B cell (primary cell): ENCODE measurements at places on chromosomes 11 and 22.

DNA sequence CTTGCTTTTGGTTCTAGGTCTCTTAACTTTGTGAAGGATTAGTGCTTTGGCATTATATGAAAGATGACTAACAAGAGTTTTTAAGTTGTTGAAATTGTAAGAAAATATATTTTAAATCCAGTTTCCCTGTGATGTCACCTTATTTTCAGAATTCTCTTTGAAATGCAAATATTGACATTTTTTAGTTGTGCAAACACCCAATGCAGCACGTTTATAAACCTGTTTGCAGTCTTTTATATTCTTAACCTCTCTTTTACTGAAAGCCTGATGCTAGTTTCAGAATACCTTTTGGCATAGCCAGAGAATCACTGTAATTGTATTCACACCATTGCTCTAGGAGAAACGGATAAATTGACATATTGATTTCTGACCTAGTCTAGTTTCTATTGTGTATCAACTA lies 42.8 kb upstream of the SLC37A2 start:
- no peak for DNase-seq

DNA sequence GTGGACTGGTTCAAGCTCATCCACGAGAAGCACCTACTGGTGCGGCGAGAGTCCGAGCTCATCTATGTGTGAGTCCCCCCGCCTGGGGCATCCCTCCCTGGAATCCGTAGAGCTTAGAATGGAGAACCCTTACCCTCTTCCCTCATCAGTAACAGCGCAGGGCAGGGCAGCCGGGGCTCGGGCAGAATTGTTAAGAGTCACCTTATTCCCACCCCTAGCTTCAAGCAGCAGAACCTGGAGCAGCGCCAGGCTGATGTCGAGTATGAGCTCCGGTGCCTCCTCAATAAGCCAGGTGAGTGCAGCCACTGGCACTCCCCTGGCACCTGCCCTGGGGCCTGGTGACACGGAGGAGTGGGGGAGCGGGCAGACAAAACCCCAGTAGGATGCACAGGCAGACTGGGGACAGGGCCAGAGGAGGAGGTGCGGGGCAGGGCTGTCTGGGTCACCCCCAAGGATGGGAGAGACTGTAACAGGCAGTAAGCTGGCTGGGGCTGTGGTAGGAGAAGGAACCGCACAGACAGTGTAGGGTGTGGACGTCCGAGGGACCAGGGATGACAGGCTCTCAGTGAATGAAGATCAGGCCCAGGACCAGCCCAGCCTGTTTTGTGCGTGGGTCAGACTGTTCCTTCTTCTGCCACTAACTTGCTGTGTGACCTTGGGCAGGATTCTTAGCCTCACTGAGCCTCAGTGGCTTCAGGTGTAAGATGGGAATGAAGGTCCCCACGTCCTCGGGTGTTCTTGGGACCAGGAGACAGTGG lies 20.4 kb downstream of the C22orf23 start:
- DNase-seq, result no peak

DNA sequence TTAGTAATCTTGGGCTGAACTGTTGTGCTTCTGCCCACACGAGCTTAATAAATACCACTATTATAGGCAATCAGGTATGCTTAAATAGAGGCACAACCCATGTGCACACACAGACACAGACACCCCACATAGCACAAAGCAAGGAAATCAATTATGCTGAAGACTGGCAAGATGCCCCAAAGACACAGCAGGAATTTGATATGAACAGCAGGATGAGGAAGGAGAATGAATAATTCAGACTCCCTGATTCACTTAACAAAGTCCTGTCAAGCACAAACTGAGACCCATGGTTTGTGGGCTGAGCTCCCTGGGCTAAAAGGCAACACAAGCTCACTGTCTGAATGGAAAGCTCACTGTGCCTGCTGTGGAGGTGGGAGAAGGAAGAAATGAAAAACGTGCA lies 42.5 kb downstream of the RBFOX2 start:
- DNase-seq, result no peak

DNA sequence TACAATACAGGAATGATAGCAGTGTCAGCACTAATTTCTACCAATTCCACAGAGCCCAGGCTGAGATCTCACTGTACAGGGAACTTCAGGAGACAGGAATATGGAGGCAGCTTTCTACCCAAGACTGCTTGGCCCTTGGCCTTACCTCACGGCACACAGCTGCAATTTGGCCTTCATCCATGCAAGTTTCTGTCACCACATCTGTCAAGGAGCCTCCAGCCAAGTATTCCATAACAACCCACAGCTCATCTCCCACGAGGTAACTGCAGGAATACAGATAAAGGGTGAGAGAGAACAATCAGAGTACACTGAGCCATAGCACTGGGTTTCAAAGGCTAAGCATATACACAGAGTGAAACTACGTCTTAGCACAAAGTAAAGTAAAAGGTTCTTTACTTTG lies 39.0 kb upstream of the GDPD4 start:
- no peak for DNase-seq

- DNase-seq, result no peak
These were observed 111.8 kb upstream of the MTMR2 start for GRCh38 chr11:96035740-96036078.

GRCh38 chr11:117898059-117898458 lies 21.6 kb upstream of the FXYD6 start:
- DNase-seq, result no peak

- no peak for DNase-seq
These were observed 3.6 kb downstream of the ISX start for GRCh38 chr22:35069541-35069940.

GRCh38 chr22:29266564-29267461 lies 968 bp downstream of the RHBDD3 start:
- DNase-seq, result no peak

GRCh38 chr22:34877506-34877905 lies 188.5 kb upstream of the ISX start:
- no peak for DNase-seq

- no peak for DNase-seq
These were observed 359.5 kb downstream of the SHANK2 start for GRCh38 chr11:70892889-70893288.

- no peak for DNase-seq
These were observed 412 bp downstream of the C11orf86 start for GRCh38 chr11:66975405-66976027.

- peak; percentile 77 for DNase-seq
These were observed 109.6 kb downstream of the RRAS2 start for GRCh38 chr11:14249121-14249963.

DNA sequence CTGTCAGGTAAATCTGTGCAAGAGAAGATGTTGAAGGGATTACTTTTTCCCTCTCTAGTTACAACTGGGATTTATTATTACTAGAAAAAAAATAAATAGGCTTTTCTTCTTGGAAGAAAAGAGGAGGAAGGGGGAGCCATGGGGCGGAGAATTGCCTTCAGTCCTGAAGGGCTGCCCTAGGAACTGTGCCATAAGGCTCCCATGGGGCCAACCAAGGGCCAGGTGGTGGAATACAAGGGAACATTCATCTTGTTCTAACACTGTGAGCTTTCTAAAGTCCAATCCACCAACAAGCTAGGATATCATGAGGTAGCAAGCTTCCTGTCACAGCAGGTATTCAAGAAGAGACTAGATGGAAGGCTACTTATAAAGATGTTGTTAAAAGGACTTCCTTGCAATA lies 24.8 kb upstream of the NRIP3 start:
- no peak for DNase-seq

DNA sequence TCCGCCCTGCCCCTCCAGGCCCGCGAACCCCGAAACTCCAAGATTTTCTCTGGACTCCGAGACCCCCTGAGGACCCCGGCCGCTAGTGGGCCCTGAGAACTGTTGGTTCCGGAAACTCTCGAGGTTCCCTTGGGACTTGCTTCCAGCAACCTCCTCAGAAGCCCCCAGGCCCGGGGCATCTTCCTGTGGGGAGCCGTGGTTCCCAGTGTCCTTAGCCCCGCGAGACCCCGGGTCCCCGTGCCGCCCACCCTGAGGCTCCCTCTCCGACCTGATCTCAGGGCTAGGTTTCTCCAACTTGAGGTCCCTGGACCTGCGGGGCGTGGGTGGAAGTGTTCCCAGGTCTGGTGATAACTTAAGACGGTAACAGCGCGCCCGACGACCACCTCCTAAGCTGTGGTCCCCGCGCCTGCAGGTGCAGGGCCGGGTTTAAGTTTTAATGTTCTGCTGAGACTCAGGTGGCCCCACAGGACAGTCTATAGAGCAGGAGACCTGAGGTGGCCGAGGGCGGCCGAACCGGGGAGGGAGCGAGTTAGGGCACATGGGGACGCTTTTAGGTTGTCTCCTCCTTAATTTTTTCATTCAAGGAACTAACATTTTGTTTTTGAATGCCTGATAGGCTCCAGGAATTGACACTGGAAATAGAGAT lies 720 bp downstream of the FAM118A start:
- no peak for DNase-seq
